ENCODE measurements at places on chromosomes 3 and 15.

- DNase-seq = no peak
Observed at GRCh38 chr3:195194559-195195206, 76.3 kb downstream of the XXYLT1 start.

DNA sequence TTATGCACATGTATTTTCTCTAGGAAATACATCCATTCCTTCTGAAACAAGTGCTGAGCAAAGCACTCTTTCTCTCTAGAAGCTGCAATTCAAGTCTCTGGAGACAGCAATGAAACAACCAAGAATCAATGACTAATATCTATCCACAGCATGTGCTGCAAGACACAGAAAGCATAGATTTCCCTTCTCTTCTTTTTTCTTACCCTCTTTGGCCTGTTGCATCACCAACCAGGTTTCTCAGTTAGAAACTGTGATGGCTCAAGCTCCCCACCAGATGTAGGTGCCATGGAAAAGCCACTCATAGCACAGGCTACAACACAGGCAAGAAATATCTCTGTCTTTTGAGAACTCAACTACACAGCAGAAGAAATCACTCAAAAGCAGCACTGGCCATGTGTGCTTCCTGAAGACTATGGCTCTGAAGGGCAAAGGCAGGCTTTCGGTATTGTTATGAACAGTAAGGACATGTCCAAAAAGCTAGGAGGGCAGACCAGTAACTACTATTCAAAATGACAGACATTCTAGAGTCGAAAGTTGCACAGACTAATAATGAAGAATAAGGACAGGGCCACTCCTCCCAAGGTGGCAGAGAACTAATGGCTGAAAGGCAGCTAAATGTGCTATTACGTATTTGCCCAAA, 15.5 kb downstream of the ZDHHC3 start:
- no peak for DNase-seq

DNA sequence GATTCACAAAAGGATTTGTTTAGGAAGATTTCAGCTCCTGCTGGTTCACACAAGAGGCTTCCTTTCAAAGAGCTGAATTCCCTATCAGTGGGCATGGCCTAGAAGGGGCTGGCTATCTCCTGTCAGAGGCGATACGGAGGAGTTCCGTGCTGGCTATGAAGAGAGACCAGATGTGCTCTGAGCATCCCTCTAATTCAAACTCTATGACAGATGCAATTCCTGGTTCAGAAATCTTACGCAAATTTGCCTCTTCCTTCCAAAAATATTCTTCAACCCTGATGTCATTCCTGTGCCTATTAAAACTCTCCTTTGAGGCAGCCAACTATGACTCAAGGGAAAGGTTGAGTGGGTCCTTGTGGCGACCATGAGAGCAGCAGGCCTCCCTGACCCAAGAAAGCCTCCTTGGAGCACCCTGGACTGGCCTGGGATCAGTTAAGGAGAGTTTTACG, 139.3 kb upstream of the HES1 start:
- DNase-seq = no peak

DNA sequence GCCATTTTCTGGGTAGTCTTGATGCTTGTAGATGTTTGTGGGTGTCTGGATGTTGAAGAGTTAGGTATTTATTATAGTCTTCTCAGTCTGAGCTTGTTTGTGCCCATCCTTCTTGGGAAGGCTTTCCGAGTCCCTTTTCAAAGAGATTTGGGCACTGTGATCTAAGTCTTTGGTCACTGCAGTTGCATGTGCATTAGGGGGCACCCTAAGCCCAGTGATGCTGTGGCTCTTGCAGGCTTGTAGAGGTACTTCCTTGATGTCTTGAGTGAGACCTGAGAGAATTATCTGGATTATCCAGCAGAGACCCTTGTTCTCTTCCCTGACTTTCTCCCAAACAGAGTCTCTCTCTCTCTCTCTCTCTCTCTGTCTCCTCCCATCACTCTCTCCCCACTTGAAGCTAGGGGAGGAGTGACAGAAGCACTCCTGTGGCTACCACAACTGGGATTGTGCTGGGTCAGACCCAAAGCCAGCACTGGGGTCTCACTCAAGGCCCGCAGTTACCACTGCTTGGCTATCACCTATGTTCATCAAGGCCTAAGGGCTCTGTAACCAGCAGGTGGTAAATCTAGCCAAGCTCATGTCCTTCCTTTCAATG, 68.5 kb downstream of the TMCO5A start:
- no peak for DNase-seq

DNA sequence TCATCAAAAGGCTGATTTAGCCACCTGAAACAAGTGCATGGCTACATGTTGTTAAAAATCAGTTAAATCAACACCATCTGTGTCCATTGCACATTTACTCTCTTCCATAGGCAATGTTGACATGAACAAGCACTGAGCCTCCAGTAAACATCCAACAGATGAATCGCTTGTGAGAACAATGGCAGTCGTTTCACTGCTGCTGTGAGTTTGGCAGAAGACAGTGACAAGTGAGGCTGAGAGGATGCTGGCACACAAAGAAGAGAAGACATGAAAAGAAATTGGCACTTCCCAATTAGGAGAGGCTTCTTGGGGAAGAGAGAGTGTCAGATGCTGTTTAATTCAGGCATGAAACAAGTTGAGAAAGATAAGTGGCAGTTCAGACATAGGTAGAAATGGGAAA, 227.4 kb upstream of the STT3B start:
- DNase-seq = no peak

- DNase-seq = peak; percentile 54
Observed at GRCh38 chr3:14425581-14426304, 23.3 kb downstream of the SLC6A6 start.

DNA sequence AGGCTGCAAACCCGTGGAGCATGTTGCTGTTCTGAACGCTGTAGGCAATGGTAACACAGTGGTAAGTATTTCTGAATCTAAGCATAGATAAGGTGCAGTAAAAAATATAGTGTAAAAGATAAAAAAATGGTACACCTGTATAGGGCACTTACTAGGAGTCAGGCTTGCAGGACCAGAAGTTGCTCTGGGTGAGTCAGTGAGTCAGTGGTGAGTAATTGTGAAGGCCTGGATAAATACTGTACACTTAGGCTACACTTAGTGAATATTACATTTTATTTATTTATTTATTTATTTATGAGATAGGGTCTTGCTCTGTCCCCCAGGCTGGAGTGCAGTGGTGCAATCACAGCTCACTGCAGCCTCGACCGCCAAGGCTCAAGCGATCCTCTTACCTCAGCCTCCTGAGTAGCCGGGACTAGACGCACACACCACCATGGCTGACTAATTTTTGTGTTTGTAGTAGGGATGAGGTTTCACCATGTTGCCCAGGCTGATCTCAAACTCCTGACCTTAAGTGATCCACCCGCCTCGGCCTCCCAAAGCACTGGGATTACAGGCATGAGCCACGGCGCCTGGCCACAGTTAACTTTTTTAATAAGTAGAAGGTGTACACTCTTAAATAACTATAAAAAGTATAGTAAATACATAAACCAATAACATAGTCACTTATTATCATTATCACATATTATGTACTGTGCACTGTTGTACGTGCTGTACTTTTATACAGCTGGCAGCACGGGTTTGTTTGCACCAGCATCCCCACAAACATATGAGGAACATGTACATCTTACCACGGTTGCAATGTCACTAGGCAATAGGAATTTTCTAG, 155.1 kb downstream of the IGF1R start:
- no peak for DNase-seq

GRCh38 chr15:40958146-40958545, 4.9 kb downstream of the CHAC1 start:
- DNase-seq = no peak

- no peak for DNase-seq
Observed at GRCh38 chr15:38297623-38298388, 45.2 kb downstream of the SPRED1 start.

DNA sequence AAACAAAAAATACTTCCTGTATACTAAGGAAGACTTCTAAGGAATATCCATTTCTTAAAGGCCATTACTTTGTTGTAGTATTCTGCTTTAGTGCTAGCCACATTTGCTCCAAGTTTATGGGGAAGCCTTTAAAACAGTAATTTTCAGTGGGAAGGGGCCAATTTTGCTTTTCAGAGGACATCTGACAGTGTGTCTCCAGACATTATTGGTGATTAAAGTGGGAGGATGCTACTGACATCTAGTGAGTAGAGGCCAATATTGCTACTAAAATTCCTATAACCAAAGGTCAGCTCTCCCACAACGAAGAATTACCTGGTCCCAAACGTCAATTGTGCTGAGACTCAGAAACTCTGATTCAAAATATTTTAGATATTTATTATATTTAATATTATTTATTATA, 24.8 kb downstream of the SLC28A2 start:
- DNase-seq = no peak

DNA sequence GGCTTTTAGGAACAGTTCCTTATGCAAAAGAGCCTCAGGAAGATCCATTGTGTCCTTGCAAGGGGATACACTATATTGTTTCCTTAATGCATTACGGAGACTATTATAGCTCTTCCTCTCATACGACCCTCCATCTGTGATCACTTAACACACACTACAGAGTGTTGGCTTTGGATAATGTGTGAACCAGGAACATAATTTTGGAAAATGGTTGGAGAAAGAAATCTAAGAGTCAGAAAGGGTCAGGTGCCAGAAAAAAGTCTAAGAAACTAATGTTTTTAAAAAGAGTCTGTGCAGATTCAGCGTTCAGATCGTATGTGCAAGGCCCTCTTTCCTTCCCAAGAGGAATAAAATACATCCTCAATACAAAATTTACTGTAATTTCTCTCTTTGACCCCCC, 27.3 kb downstream of the LRRN1 start:
- no peak for DNase-seq

DNA sequence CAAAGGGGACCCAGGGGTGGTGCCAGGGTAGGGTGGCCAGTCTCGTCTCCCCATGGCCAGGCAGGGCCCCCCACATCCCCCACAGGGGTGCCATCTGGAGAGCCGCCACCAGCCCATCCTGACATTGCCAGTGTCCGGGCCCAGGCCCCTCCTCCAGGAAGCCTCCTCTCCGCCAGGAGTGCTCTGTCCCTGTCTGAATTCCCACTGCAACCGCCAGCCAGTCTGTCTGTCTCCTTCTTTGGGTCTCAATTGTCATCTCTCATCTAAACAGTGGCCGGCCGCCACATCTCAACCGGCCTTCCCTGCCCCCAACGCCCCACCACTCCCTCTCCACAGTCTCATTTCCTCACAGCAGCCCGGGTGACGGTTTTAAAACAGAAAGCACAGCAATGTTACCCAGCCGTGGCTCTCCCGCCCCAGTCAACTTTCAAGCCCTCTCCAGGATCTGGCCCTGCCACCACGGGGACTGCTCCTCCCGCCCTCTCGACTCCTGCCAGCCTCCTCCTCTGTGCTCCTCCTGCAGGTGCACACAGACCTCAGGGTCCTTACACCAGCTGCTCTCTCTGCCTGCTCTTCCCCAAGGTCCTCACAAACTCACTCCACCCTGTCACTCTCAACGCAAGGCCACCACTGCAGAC, 57.0 kb downstream of the IQSEC1 start:
- DNase-seq = no peak

DNA sequence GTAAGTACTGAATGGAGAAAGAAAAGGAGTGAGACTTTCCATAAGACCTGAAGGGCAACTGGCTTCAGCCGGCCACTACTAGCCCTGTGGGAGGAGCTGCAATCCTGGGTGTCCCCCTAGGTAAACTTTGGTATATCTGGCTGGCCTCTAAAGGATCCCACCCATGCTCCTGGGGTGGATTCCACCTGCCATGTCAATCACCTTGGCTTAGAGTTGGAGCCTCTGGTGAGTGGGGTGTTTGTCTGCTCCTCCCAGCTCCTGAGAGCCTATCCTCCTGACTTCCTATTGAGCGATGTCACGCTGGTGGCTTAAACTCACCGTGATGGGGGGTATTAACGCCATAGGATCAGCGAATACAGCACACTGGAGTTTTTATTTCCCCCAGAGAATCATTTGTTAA, 2.6 kb downstream of the SPTBN5 start:
- DNase-seq = no peak

DNA sequence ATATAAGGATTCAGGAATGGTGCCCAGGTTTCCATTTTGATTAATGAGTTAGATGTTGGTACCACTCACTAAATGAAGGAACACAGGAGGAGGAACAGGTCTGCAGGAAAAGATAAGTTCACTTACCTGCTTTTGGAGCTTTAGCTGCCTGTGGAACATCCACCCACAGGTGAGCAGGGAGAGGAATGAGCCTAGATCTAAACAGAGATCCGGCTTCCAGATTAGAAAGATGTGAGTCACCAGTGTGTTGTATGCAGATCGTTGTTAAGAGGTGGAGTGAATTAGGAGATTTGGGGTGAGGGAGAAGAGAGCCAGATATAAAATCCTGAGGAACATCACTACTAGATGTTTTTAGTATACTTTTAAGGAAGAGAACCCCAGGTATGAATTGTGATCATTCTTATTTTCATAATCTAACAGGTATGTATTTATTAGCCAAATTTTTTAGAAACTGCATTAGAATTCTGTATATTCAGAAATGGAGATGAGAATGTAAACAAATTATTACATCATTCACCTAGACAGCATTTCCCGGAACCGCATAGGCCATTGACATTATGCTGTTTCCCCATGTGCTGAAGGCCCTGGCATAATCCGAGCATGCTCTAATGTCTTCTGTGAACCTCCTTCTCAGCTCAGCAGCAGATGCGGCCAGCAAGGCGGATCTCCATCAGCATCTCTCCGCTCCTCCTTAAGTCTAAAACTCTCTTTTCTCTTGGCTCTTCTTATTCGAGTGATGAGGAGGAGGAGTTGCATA, 118.2 kb downstream of the KLHL25 start:
- DNase-seq = no peak

DNA sequence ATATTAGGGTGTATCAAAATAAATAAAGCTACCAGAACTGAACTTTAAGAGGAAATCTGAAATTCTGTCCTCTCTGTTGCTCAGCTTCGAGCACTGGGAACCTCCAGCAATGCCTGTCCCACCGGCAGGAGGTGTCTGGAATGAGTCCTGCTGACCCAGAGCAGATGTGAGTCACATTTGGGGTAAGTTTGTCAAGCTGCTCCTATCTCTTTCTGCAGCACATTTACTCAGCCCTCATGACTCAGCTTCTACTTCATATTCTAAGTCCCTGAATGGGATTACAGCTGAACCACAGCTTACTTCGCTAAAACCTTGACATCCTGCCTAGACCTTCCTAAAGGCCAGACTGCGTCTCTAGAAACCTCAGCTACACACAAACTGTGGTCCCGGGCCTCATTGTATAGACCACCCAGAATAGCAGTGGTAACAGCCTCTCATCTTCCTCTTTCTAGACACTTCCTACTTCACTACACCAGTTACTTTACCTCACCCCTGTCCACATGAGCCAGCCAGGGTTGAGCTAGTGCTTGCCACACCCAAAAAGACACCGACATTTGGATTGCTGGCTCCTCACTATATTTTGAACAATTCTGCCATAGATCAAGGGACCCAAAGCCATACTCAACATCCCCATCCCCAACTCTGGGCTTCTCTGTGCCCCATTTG, 109.6 kb upstream of the TMCO5A start:
- no peak for DNase-seq

- DNase-seq = no peak
Observed at GRCh38 chr15:66841953-66842681, 140.1 kb downstream of the SMAD6 start.

- DNase-seq = no peak
Observed at GRCh38 chr15:90055182-90055581, 47.1 kb downstream of the IDH2 start.

- DNase-seq = no peak
Observed at GRCh38 chr3:87727783-87728182, 331.0 kb downstream of the CGGBP1 start.
